Keratinocyte (primary cell): ENCODE measurements at places on chromosomes 7 and 10. TPM values are rescaled to one million over a fixed set of nuclear protein-coding genes. Genes with fewer than 3 reads are reported as not detected.

DNA sequence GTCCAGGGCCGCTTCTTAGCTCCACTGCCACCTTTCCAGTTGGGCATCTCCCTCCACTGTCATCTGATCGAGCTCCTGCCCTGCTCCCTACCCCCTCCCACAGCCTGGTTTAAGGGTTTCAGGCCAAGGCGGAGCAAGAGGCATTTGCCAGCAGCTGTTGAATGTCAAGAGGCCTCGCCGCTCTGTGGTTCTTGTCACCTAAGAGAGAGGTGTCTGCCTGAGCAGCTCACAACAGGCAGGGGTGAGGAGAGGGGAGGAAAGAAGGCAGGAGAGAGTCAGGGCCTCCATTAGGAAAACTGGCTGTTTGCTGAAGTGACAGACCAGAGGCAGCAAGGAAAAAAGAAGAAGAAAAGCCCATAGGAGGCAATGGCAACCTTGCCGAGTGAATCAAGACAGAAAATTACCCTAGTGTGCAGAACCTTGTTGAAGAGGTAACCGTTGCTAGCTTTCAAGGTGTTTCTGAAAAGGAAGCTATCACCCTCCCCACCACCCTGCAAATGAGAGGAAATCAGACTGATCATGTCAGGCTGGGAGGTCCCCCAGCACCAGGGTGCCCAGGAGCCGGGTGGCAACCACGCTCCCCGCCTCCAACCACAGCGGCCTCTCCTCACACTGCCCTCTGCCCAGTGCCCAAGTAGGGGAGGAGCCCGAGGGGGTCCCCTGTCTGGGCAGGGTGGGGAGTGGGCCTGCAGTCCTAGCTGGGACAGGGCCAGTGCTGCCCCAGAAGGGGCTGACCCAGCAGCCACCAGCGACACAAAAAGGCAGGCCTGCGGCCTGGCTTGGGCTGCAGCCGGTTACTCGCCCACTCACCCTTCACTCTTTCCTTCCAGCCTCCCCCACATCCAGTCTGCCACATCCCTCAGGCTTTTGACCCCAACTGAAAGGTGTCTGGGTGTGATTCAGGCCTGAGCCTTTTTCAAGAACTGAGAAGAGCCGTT lies 7.1 kb downstream of the GATA3 start:
- H3K36me3 ChIP-seq = peaks cover 18% of the 10 kb centered on the region
- no peak for DNase-seq
- peak overlapping the region; percentile 82 for H3K27ac ChIP-seq
- H3K27me3 ChIP-seq = no peaks in the 10 kb centered on the region
- peak overlapping the region; percentile 87 for H3K4me3 ChIP-seq

DNA sequence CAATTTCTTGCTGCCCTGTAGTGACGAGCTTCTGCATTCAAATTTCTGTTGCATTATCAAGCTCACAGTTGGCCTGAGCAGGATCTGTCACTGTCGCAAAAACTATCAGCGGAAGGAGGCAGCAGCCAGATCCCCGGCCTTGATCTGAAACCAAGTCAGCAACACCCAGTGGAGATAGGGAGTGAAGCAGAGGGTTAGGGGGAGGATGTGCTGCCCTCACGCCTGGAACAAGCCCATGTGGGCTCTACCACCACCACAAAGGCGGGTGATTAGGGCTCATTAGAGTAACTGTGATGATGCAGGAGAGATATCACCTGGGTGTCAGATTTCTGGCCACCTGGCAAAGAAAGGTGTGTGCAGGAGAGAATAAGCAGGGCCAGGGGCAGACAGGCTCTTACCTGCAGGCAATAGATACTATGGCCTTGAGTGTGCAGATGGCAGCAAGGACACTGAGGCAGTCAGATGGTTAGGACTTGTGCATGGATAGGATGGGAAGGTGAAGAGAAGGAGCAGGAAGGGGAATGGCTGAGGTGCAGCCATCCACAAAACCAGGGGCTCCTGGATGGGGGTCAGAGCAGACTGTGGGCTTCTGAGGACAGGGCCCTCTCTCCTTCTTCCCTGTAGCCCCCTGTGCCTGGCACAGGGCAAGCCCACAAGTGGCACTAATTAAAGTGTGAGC lies 417.3 kb downstream of the RPS24 start:
- no peaks in the 10 kb centered on the region for H3K4me1 ChIP-seq
- DNase-seq = no peak
- H3K4me3 ChIP-seq = no peak overlapping the region
- no peaks in the 10 kb centered on the region for H3K36me3 ChIP-seq
- H3K27ac ChIP-seq = no peak overlapping the region

- H3K27ac ChIP-seq = peak overlapping the region; percentile 92
- peak; percentile 30 for DNase-seq
- H3K4me3 ChIP-seq = no peak overlapping the region
- no peaks in the 10 kb centered on the region for H3K27me3 ChIP-seq
- H3K4me1 ChIP-seq = peaks cover 47% of the 10 kb centered on the region
Observed at GRCh38 chr10:3530783-3531645, 254.0 kb downstream of the KLF6 start.

GRCh38 chr10:119541459-119542356 lies 811 bp downstream of the RGS10 start:
- peak overlapping the region; percentile 79 for H3K4me3 ChIP-seq
- H3K4me1 ChIP-seq = peaks cover 29% of the 10 kb centered on the region
- H3K27ac ChIP-seq = peak overlapping the region; percentile 11
- H3K36me3 ChIP-seq = peaks cover 4% of the 10 kb centered on the region
- no peak for DNase-seq
- H3K27me3 ChIP-seq = no peaks in the 10 kb centered on the region

The TACC2 gene
- 6.8 to 20.9 TPM (median 12.8 TPM) in 3 replicates for polyA plus RNA-seq

The CDK14 gene
- 3.5 to 4.0 TPM (median 3.7 TPM) in 3 replicates for polyA plus RNA-seq
